CD4-positive, alpha-beta memory T cell (primary cell): ENCODE measurements at places on chromosomes 2 and 18.
A peak's percentile ranks its signal among the peaks of the same experiment; 100 is the strongest.

- no peak overlapping the region for H3K27ac ChIP-seq
- H3K36me3 ChIP-seq: no peaks in the 10 kb centered on the region
- H3K4me3 ChIP-seq: no peak overlapping the region
- H3K4me1 ChIP-seq: peaks cover 11% of the 10 kb centered on the region
These were observed 80.4 kb upstream of the RPL31 start for GRCh38 chr2:100921685-100922161.

GRCh38 chr2:164220265-164220664 is 401.0 kb downstream of the GRB14 start:
- H3K36me3 ChIP-seq: no peaks in the 10 kb centered on the region
- DNase-seq: no peak
- no peak overlapping the region for H3K4me3 ChIP-seq
- no peak overlapping the region for H3K27ac ChIP-seq
- H3K27me3 ChIP-seq: no peaks in the 10 kb centered on the region

DNA sequence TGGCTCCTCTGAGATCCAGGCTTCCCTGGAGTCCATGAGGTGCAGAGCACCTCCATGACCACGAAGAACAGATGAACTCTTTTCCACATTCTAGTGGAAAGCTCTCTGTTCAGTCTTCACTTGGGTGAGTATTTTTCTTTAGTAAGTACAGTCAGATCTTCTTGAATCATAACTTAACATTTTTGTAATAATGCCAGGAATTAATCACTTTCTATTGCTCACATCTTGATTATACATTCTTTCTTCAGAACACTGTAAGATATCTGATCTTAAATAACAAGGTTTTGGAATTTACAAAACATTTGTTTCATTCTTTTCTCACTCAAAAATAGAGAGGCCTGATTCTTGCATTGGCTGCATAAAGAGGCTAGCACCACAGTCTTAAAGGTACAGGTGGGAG is 45.4 kb upstream of the RND3 start:
- H3K36me3 ChIP-seq: no peaks in the 10 kb centered on the region
- no peaks in the 10 kb centered on the region for H3K4me1 ChIP-seq
- DNase-seq: no peak
- no peaks in the 10 kb centered on the region for H3K27me3 ChIP-seq

GRCh38 chr2:39787950-39788349 is 8.9 kb upstream of the THUMPD2 start:
- no peak overlapping the region for H3K27ac ChIP-seq
- H3K4me1 ChIP-seq: no peaks in the 10 kb centered on the region
- H3K27me3 ChIP-seq: no peaks in the 10 kb centered on the region
- no peak for DNase-seq

DNA sequence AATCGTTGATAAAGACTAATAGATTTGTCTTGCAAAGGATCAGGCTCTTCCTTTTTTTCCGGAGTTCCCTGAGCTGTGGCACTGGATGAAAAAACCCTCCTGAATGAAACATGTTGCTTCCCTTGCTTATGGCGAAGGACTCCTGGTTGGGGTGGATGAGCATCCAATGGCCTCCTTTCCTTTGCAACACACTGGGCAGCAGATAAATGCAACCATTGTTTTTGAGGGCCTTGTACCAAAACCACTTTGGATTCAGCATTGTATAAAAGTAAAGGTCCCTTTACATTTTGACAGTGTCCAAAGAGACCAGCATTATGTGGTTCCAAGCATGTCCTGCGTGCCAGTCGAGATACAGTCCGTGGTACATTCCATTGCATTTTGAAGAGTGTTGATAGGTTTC is 44.7 kb downstream of the FAM210A start:
- H3K4me3 ChIP-seq: no peak overlapping the region
- H3K27me3 ChIP-seq: no peaks in the 10 kb centered on the region
- no peaks in the 10 kb centered on the region for H3K4me1 ChIP-seq
- no peak for DNase-seq

DNA sequence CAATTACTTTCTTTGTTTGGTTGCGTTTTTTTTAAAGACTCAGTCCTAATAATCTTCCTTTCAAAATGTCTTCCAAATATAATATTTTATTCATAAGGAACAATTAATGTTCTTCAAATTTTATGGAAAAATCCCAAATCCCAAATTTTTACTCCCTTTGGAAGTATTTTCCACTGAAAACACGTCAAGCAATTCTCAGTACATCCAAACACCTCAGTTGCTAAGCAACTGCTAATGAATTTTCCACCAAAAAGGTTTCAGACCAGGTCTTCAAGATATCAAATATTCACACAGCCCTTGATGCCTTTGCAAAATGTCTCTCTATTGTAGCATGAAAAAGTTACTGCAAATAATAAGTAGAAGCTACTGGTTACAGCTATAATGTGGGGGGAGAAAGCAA is 140.1 kb downstream of the DSEL start:
- no peak overlapping the region for H3K27ac ChIP-seq
- H3K4me3 ChIP-seq: no peak overlapping the region
- H3K4me1 ChIP-seq: no peaks in the 10 kb centered on the region

DNA sequence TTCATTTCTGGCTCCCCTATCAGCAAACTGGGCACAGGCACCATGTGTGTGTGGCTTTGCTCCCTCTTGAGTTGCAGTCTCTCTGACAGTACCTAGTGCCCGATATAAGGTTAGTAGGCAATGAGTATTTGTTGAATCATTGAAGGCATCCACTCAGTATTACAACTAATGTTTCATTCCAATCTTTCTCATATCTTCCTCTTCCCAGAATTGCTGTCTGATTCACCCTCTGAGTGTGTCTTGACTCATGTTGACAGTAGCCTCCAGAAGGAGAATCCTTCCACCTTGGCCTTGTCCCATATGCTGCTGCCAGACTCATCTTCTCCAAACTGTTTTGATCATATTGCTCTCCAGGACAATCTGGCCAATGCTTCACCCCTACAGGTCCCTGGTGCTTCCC is 202.5 kb downstream of the LRRTM1 start:
- H3K27ac ChIP-seq: no peak overlapping the region
- no peaks in the 10 kb centered on the region for H3K27me3 ChIP-seq
- H3K36me3 ChIP-seq: no peaks in the 10 kb centered on the region
- no peak for DNase-seq
- H3K4me3 ChIP-seq: no peak overlapping the region

GRCh38 chr18:79378536-79379250 is 17.0 kb upstream of the NFATC1 start:
- H3K27ac ChIP-seq: no peak overlapping the region
- DNase-seq: peak; percentile 84
- H3K27me3 ChIP-seq: no peaks in the 10 kb centered on the region
- H3K36me3 ChIP-seq: peaks cover 5% of the 10 kb centered on the region
- H3K4me1 ChIP-seq: peaks cover 7% of the 10 kb centered on the region
- H3K4me3 ChIP-seq: no peak overlapping the region

- no peaks in the 10 kb centered on the region for H3K4me1 ChIP-seq
- H3K27me3 ChIP-seq: no peaks in the 10 kb centered on the region
- no peaks in the 10 kb centered on the region for H3K36me3 ChIP-seq
- H3K4me3 ChIP-seq: no peak overlapping the region
- H3K27ac ChIP-seq: no peak overlapping the region
These were observed 36.1 kb downstream of the TEX51 start for GRCh38 chr2:126934809-126935208.

- no peaks in the 10 kb centered on the region for H3K27me3 ChIP-seq
- DNase-seq: no peak
- H3K4me1 ChIP-seq: no peaks in the 10 kb centered on the region
- no peak overlapping the region for H3K4me3 ChIP-seq
- H3K36me3 ChIP-seq: no peaks in the 10 kb centered on the region
These were observed 341.1 kb downstream of the ARL6IP6 start for GRCh38 chr2:153059338-153060052.

- no peaks in the 10 kb centered on the region for H3K27me3 ChIP-seq
- H3K36me3 ChIP-seq: no peaks in the 10 kb centered on the region
- H3K27ac ChIP-seq: no peak overlapping the region
- DNase-seq: no peak
These were observed 135.9 kb downstream of the ALPK2 start for GRCh38 chr18:58492891-58493469.

GRCh38 chr18:2569338-2570207 is 1.7 kb downstream of the METTL4 start:
- no peak for DNase-seq
- no peaks in the 10 kb centered on the region for H3K27me3 ChIP-seq
- no peaks in the 10 kb centered on the region for H3K36me3 ChIP-seq
- no peak overlapping the region for H3K4me3 ChIP-seq
- H3K4me1 ChIP-seq: peaks cover 44% of the 10 kb centered on the region

DNA sequence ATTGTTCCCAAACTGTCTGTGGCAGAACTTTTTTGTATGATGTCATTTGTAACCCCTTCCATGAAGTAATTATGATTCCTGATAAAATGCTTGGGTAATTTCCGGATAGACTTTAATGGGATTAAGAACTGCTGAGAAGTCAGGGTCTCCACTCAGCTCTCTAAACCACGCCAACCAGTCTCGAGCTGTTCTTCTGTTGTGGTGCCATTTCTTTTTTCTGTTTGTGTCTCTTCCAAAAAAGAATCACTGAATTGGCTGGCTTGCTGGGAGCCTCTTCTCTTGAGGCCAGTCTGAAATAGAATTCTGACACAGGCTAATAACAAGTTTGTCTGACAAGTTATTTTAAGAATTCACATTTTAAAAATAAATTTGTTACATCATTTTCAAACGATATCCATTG is 198.9 kb downstream of the BCL2 start:
- no peak overlapping the region for H3K4me3 ChIP-seq
- H3K4me1 ChIP-seq: no peaks in the 10 kb centered on the region
- no peaks in the 10 kb centered on the region for H3K36me3 ChIP-seq
- H3K27me3 ChIP-seq: no peaks in the 10 kb centered on the region
